ENCODE measurements at places on chromosomes 1 and 21.

GRCh38 chr21:42554251-42554961 lies 40.8 kb downstream of the SLC37A1 start:
- DNase-seq: no peak

GRCh38 chr1:182193908-182194550 lies 132.5 kb upstream of the ZNF648 start:
- DNase-seq: no peak

GRCh38 chr1:50335036-50335435 lies 88.2 kb downstream of the DMRTA2 start:
- DNase-seq: no peak

DNA sequence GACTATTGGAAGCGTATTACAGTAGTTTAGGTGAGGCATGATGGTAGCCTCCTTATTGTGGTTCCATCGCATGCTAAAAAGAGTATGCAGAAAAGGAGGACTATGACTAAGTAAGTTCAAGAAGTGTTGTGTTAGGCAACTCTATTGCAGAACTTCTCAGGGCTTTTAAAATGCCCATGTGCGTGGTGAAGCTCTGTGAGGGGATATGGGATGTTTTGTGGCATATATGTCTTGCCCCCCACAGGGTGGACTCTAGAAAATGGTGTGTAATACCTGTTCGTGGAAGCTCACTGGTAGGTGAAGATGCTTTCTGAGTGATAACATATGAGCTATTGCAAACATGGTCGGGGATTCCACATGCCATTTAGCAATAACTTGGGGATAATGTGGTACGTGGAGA lies 31.7 kb downstream of the MAN1A2 start:
- DNase-seq: no peak

- no peak for DNase-seq
These were observed 28.2 kb upstream of the ANKRD13C start for GRCh38 chr1:70382682-70383081.

DNA sequence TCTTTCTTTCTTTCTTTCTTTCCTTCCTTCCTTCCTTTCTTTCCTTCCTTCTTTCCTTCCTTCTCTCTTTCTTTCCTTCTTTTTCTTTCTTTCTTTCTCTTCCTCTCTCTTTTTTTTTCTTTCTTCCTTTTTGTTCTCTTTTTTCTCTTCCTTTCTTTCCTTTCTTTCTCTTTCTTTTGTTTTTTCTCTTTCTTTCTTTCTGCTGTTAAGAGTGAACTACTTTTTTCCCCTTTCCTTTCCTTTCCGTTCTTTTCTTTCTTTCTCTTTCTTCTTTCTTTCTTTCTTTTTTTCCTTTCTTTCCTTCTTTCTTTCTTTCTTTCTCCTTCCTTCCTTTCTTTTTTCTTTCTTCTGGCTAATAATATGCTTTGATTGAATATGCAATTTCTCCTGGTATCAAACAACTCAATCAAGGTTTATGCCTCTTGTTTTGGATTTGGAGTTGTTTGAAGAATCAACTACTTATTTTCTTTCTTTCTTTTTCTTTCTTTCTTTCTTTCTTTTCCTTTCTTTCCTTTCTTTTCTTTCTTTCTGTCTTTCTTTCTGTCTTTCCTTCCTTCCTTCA lies 27.4 kb upstream of the CFHR4 start:
- no peak for DNase-seq

DNA sequence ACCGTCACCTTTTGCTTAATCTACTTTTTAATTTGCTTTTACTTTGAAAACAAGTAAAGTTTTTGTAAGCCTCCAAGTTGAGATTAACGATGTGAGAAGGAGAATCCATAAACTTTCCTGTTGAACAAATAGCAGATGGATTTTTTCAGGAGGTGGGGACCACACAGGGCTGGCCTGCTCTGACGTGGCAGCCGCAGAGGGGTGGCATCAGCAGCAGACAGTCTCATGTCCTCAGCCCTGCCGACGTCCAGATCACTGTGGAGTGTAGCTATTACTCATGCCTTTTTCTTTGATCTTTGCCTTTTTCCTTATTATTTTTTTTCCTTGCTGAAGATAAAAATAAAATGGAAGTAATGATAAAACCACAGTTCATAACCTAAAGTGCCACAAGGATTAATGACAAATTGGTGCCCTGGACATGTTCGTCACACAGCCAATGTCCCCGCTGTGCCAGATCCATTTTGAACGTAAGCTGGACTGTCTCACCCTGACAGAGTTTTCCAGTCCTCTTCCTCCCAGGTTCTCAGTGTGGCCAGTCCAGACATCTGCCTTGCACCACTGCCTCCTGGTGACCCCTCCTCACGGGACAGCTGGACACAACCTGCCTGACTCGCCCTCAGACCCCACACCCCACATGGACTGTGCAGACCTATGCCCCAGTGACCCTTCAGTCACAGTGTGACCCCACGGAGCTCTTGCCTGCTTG lies 15.4 kb upstream of the ZBTB21 start:
- DNase-seq: no peak

DNA sequence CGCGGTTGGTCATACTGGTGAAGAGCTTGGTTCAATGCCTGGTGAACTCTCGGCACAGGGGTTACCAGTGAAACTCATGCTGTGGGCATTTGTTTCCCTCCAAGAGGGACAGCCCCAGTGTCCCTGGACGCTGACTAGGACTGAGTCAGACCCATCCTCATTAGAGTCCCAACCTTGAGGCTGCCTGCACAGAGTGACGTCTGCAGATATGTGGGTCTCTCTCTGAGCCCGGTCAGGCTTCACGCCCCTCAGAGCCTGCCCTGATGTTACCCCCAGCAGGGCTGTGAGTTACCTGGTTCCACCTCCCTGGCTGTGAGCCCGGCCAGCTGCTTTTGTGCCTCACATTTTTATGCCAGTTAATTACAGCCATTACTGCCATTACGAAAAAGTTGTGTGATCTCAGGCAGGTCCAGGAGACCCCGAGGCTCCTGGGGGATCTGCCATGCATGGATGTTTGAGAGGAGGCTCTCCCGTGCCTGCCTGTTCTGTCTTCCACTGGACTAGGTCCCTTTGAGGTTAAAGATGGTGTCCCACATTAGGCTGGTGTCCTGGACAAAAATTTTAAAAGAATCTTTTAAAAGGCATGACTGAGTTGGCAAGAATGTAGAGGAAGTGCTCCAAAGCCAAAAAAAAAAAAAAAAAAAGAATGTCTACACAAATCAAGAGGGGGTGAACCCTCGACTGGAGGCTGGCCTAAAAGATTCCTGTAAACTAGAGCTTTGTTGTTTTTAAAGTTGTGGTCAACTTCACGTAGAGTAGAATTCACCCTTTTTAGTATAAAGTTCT lies 36.6 kb upstream of the PADI1 start:
- DNase-seq: no peak

GRCh38 chr1:226609836-226610455 lies 61.4 kb downstream of the STUM start:
- no peak for DNase-seq

DNA sequence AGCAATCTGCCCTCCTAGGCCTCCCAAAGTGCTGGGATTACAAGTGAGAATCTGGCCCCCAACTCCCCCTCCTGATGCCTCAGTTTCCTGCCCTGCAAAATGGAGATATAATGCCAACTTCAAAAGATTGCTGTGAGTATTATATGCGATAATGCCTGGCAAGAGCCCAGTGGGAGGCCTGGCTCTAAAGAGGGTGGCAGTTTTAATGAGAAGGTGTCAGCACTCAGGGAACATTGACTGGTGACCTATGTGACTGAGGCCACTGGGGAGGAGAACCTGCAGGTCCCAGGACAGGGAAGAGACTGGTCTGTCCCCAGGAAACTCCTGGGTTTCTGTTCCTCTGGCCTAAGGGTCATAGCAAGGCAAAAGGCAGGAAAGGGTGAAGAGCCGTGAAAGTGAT lies 11.0 kb downstream of the HSPG2 start:
- no peak for DNase-seq

GRCh38 chr1:76162254-76162653 lies 87.7 kb downstream of the ST6GALNAC3 start:
- DNase-seq: no peak

GRCh38 chr1:5858844-5859407 lies 133.3 kb downstream of the NPHP4 start:
- no peak for DNase-seq

GRCh38 chr1:184890539-184890973 lies 83.8 kb downstream of the NIBAN1 start:
- DNase-seq: no peak

GRCh38 chr1:173413271-173413707 lies 63.8 kb upstream of the PRDX6 start:
- DNase-seq: no peak

DNA sequence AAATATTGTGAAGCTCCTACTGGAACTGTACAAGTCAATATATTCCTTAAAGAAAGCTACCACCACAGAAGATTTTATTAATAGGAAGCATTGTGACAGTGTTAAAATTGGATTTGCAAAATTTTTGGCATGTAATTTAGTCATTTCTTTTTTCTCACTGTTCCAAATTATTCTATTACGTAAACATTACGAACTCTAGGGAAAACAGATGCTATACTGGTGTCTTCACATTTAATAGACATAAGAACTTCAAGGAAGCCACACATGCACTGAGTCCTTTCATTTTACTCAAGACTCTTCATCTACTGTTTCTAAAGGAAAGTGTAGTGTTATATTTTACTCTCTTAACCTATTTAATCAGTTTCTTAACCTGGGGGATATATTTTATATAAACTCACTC lies 135.4 kb downstream of the HMCN1 start:
- no peak for DNase-seq

DNA sequence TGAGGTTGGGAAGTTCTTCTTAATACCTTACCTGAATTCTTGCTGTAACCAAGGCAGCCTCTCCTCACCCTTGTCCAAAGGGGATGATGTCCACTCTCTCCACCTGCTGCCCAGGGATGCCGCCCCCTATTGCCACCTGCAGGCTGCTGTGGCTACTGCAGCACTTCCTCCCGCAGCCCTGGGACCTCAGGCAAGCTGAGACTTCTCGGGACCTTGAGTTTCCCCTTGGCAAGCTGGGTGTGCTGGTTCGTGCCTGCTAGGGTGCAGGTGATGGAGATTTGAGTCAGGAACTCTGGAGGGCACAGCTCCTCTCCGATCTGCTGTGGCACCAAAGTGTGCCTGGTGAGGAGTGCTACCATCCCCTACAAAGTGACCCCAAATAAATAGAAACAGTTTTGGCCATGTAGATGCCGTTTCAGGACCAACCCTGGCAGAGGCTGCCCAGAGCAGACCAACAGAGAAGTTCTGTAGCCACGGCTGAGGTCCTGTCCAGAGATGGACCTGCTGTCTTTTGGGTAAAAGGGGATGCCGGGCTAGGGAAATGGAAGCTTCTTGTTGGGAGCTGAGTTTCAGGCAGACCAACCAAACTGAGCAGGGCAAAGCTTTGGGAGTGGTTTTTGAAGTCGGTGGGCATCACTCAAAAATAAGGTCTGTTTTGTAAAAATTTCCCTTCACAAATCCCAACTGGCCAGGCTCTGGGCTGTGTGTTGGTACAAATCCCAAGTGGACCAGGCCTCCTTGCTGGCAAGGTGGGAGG lies 31.7 kb downstream of the RUNX3 start:
- DNase-seq: no peak

DNA sequence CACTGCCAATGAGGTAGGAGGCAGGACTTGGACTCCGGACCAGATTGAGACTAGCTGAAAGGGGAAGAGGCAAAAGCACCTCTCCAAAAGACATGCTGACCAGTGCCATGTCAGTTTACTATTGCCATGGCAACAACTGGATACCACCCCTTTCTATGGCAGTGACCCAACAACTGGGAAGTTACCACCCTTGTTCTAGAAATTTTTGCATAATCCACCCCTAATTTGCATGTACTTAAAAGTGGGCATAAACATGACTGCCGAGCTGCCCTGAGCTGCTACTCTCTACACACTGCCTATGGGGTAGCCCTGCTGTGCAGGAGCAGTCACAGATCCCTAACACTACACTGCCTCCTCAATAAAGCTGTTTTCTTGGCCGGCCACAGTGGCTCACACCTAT lies 19.0 kb upstream of the SLC6A9 start:
- DNase-seq: no peak

GRCh38 chr21:41663805-41664788 lies 102.8 kb downstream of the RIPK4 start:
- DNase-seq: no peak

DNA sequence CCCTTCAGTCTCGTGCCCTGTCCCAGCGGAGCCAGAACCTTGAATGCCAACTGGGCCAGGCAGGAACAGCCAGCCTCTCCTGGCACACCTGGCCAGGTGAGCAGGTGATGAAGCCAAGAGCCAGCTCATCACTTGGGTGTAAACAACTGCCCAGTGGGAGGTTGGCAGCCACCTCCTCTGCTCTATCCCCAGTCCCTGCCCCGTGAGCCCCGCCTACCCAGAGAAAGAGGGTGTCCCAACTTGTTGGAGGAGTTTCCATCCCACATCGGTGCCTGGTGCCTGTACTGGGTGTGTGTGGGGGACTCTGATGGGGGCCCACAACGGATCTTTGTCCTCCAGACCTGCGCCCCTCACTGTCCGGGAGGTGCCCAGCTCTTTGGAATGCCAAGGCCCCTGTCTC lies 17.8 kb upstream of the FAM131C start:
- no peak for DNase-seq

DNA sequence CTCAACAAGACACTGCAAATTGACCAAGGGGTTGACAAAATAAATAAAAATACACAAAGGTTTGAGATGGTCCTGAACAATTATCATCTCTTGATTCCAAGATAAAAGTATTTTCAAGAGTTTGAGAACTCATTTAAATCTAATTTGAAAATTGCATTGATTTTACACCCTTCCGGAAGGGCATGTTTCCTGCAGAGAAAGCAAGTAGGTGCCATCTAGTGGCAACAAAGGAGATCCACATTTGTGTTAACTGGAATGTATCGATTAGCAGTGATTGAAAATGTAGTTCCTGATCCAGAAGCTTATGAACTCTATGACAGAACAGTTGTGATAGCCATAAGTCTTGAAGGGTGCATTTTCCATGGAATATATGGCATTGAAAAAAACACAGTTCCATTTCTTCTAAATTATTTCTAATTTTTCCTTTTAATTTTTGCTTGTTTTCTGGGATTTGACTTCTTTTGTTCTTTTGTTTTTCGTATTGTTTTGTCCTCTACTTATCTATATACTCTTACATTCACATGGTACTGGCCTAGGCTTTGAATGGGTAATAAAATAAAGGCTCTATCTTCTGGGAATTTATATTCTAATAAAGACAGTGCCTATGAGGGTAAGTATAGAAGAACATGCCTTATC lies 143.7 kb downstream of the DNM3 start:
- DNase-seq: peak; percentile 22

DNA sequence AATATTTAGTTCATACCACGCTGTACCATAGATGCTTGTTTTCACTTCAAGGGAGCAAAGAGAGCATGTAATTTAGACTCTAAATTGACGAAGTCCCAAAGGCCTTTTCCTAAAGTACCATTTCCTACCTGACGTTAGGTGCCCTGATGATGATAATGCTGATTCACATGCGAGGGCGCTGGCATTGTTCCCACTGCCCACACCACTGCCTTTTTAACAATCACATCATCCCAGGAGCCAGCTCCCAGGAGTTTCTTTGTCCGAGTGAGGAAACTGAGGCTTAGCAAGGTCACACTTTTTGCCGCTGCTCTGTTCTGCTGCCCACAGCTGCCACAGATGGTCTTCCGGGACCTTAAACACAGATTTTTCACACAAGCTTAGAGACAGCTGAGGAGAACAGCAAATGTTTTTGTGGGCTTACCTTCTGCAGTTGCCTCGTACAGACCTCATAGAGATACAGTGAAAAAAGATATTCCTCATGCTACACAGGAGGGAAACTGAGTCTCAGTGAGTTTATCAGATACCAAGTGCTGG lies 69.4 kb downstream of the EVA1C start:
- DNase-seq: peak; percentile 45

- no peak for DNase-seq
These were observed 78.2 kb downstream of the OLFML2B start for GRCh38 chr1:161945306-161946060.

- DNase-seq: no peak
These were observed 3.6 kb upstream of the NFIA start for GRCh38 chr1:61078618-61079295.

Measured in NCI-H1436 (cell line).